ENCODE measurements at places on chromosomes 6 and 20. TPM values are rescaled to one million over a fixed set of nuclear protein-coding genes. Genes with fewer than 3 reads are reported as not detected.

NTSR1 gene
- total RNA-seq, result 0.56 TPM

ADGRF4 gene
- not detected for total RNA-seq

RAB44 gene
- total RNA-seq, result not detected

TDRD6 gene
- total RNA-seq, result not detected

ISM1 gene
- not detected for total RNA-seq

CTSZ gene
- 43.6 TPM for total RNA-seq

PRPH2 gene
- total RNA-seq, result 0.83 TPM

FILIP1 gene
- under 0.01 TPM for total RNA-seq

PNLDC1 gene
- not detected for total RNA-seq

SLC52A3 gene
- not detected for total RNA-seq
